ENCODE measurements at places on chromosomes 2 and 18.

DNA sequence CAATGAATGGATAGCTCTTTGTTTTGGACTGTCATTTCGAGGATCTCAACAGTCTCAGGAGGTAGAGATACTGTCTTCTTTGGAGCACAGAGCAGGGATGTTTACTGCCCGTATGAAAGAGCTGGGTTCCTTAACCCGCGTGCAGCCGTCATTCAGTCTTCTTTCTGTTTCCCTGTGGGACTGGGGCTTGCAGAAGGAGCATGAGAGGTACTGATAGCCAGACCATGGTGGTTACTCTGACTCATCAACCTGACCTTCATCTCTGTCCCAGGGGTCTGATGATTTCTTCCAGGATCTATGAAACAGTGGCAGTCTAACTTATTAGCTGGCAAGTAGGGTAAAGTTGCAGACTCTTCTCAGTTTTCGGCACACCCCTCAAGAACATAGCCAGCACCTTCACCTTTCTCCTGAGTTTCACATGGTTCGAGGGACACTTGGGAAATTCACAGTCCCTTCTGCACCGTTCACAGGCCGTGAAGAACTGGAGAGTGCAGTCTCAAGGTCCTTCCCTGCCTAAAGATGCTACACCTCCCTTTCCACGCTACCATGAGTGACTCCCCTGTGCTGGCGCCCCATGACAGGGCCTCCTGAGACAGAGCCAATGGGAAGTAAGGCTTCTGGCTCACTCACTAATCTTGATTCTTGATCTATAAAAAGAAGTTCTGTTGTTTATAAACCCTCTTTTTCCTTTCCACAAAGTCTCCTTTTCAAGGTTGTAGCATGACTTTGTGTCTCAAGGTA is 226.2 kb downstream of the MC4R start:
- DNase-seq, result no peak

DNA sequence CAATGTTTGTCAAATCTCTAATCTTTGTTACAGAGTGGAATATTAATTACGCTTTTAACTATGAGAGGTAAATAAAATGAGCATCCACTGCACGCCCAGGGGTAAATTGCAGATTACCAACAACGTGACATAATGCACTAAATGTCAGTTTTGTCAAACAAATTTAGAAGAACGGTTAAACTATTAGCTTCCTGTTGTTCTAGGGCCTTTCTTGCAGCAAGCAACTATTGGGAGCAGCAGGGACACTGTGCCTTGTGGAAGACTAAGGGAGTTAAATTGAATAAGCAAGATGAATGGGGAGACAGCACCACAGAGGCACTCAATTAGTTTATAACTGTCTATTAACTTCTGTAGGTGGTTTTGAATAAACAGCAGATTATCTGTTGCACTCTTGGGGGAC is 391.0 kb upstream of the RAB12 start:
- no peak for DNase-seq

DNA sequence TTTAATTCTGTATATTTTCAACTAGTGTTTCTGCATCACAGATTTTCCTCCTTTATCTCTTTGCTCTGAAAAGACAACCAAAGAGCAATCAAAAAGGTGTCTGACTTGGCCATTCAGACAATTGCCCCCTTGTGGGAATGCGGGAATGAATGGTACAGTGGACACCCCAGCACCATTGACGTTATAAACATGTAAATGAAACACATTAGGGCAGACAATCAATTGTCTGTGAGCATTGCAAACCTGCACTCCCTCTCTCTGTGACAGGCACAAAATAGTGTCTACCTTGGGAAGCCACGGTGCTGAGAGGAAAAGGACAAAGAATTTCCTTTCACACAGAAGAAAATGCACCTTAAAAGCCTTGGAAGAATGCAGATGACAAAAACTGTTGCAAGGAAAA is 8.0 kb downstream of the ZEB2 start:
- DNase-seq, result no peak

DNA sequence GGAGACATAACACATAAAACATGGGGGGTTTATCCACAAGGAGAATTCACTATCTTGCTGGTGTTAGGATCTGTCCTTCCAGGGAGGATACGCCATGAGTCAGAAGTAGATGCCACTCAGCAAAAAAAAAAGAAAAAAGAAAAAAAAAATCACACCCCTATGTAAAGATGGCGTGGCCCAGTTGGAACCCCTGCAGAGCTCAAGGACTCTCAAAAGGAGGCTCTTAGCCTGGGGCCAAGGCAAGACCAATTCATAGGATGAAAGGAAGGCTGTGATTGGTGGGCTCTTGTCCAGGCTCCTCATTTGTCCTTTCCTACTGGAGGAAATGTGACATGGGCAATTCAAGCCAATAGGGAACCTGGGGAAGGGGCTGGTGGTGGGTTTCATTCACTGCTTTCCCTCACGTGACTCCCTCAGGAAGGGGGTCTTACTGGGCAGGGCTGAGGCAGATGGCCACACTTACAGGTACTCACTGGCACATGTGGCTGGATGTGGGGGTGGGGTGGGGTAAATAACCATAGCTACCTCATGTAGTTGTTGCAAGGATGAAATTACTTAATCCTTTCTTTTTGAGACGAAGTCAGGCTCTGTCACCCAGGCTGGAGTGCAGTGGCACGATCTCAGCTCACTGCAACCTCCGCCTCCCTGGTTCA is 38.7 kb upstream of the HAAO start:
- DNase-seq, result peak; percentile 12

GRCh38 chr2:191341436-191341835 is 96.2 kb downstream of the MYO1B start:
- DNase-seq, result no peak

GRCh38 chr2:233174137-233174536 is 77.3 kb upstream of the ATG16L1 start:
- DNase-seq, result no peak

- no peak for DNase-seq
These were observed 59.9 kb downstream of the USP37 start for GRCh38 chr2:218508299-218508698.

DNA sequence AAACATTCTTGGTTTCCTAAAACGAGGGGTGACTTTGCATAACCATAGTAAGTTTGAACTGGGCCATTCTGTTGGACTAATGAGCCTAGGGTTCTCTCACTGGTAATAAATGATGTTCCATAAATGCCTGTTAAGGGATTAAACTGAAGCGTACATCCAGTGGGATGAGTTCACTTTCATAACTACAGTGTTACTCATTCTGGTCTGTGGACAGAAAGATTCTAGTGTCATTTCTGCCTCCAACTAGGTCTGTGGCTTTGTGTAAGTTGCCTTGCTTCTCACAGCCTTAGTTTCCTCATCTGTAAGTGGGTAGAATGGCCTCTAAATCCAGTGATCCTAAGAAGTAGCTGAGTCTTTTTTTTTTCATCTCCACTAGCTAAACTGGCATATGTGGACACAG is 1860.6 kb upstream of the PIK3C3 start:
- DNase-seq, result no peak

- DNase-seq, result no peak
These were observed 1606.4 kb upstream of the ACVR2A start for GRCh38 chr2:146238254-146238966.

DNA sequence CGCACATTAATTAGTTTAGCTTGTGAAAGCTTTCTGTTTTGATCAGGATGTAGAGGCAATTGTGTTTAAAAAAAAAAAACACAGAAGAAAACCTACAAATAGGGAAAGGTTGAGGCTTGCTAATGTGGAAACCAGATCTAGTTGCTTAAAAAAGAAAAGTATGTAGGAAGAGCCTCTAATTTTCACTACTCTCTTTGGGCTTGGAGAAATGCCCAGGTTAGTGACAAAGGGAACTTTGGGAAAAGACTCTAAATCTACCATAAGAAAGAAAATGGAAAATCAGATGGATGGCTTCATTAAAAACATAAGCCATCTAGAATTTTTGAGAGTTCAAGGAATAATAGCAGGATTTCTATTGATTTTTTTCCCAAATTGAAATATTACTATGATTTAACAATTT is 47.3 kb upstream of the SLC38A11 start:
- no peak for DNase-seq

- DNase-seq, result no peak
These were observed 17.7 kb upstream of the EN1 start for GRCh38 chr2:118865106-118865505.

GRCh38 chr2:110881908-110882307 is 149.5 kb downstream of the ACOXL start:
- DNase-seq, result no peak

DNA sequence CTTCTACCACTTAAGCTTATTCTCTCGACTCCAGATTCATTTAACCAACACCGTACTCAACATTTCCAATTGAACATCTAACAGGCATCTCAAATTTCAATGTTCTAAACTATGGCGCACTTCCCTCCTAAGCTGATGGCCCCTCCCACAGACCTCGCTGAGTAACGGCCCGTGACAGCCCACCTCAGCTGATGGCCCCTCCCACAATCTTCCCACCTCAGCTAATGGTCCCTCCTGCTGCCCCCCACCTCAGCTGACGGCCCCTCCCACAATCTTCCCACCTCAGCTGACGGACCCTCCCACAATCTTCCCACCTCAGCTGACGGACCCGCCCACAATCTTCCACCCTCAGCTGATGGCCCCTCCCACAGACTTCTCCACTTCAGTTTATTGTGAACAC is 57.1 kb upstream of the TSPYL6 start:
- DNase-seq, result no peak

GRCh38 chr18:64331419-64331818 is 182.5 kb upstream of the LINC00305 start:
- no peak for DNase-seq

All from femur (tissue), 1 donor.